NCI-H345 (cell line): ENCODE measurements at places on chromosomes 11 and 22.

- no peak for DNase-seq
These were observed 35.6 kb downstream of the LIMK2 start for GRCh38 chr22:31247726-31248125.

GRCh38 chr11:7670641-7671040 lies 2.7 kb downstream of the CYB5R2 start:
- DNase-seq = no peak

DNA sequence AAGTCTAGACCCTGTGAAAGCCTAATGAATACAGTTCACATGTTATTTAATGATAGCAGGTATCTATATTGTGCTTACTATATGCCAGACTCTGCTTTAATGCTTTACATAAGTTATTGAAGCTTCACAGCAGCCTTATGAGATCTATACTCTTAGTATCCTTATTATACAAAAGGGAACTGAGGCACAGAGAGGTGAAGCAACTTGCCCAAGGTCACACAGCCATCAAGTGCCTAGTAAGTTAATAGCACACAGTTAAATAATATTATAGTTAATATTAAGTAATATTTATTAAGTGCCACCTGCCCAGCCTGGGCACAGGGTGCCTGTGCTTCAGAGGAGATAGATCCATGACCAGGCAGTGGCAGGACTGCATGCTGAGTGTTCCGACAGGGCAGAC lies 78.1 kb downstream of the TP53I11 start:
- DNase-seq = no peak

GRCh38 chr11:47109051-47109726 lies 67.5 kb downstream of the ARFGAP2 start:
- no peak for DNase-seq

DNA sequence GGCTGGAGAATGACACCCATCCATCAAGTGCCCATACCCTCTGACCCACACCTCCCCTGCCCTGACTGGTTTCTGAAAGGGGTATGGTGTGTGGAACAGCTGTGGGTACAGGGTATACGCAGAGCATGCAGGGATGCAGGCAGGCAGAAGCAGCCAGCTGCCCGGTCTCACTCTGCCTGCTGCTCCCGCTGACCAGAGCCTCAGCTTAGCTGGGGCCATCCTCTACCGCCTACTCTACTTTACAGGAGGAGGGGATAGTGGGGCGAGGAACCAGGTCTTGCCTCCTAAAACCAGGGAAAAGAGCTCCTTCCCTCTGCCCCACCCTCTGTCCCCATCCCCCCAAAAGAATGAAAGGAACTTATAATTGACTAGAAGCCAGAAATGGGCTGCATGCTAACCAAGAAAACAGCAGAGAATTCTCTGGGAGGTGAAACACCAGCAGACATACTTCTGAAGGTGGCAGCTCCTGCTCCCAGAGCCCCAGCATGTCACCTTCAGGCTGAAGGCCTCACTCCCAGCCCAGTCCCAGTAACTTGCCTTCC lies 13.0 kb upstream of the CHRM4 start:
- no peak for DNase-seq

DNA sequence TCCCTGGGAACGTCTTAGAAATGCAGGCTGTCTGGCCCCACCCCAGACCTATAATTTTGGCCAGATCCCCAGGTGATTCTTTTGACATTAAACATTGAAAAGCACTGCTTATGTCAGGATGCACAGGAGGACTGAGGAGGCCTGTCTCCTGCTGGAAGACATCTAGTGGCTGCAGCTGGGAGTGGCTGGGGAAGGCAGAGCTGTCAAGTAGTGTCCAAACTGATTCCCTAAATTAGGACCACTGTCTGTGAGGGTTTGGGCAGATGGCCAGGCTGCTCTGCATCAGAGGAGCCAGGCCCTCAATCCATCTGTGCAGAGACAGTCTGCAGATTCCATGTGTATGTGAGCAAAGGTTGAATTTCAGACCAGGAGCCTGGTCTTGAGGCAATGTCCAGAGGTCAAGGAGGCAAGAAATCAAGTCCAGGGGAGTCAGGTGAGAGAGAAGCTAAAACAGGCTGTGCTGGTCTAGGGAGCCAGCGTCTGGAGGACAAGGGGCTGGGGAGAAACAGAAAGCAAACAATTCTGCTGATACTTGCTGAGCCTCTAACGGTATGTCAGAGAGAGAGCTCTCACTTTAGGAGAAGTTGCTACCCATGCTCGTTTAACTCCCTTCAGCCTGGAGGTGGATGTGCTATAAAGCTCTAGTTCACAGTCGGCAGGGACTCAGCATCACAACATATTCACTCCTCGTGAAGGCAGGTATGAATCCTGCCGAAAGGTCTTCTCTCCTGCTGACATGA lies 15.3 kb upstream of the SYTL2 start:
- no peak for DNase-seq

DNA sequence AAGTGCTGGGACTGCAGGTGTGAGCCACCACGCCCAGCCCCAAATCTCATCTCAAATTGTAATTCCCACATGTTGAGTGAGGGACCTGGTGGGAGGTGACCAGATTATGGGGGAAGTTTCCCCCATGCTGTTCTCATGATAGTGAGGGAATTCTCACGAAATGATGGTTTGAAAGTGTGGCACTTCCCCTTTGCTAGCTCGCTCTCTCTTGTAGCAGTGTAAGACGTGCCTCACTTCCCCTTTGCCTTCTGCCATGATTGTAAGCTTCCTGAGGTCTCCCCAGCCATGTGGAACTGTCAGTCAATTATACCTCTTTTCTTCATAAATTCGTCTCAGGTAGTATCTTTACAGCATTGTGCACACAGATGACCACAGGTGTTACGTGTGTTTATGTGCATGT lies 357.8 kb downstream of the CADM1 start:
- no peak for DNase-seq

DNA sequence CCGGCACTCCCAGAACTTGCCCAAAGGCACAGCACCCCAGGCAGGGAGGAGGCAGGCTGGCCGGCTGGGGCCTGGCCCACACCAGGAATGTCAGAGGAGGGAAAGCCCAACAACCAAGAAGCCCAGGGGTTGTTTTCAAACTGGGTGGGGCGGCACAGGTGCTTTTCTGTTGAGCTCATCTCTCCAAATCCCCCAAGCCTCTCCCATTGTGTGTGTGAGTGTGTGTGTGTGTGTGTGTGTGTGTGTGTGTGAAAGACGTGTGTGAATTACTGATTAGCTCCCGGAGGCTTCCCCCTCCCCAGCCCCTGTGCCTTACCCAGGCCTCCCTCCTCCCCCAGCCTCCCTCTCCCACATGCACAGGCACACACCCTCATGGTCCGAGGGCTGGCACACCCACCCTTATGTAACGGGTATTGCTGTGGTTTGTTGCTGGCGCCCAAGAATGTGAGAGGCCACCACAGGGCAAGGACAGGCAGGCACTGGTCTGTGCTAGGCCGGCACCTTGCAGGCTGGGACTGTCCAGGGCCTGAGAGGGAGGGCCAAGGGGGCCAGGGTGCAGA lies 15.9 kb downstream of the TRIM29 start:
- DNase-seq = no peak

- no peak for DNase-seq
These were observed 11.6 kb downstream of the TST start for GRCh38 chr22:37007651-37008050.

DNA sequence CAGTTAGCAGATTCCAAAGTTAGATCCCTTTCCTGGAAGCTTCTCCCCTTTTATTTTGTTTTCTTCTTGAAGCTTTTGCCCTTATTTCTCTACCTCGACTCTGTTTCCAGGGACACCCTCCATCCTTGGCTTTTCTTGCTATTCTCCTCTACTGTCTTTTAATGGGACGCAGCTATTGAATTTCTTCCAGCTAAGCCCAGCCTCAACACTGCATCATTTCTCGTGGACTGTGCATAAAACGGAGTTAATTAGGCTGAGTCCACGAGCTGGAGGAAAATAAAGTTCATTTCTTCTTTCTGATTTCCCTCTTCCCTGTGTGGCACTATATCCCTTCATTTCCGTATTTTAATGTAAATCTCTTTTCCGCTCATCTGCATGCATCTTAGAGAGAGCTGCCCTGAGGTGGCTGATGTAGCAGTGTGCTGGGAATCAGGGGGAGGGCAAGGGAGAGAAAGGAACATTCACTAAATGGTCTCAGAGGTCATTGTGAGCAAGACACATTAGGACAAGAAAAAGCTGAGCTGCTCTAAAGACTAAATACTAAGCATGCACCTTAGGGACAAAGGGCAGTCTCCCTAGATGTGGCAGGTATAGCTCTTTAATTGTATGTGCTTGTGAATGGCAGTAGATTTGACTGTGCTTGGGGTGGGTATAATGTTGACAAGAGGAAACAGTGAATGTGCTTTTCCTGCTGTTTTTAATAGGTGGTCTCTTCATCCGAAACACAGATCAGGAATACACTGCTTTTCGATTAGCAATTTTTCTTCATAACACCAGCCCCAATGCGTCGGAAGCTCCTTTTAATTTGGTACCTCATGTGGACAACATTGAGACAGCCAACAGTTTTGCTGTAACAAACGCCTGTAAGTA lies 1.9 kb downstream of the GRIA4 start:
- no peak for DNase-seq

GRCh38 chr11:125960771-125961170 lies 14.9 kb downstream of the VSIG10L2 start:
- no peak for DNase-seq

- no peak for DNase-seq
These were observed 35.7 kb upstream of the CLDN5 start for GRCh38 chr22:19559956-19560355.

- DNase-seq = no peak
These were observed 7.6 kb upstream of the PGA3 start for GRCh38 chr11:61195719-61196118.

GRCh38 chr11:116502641-116503061 lies 270.1 kb downstream of the BUD13 start:
- DNase-seq = no peak

DNA sequence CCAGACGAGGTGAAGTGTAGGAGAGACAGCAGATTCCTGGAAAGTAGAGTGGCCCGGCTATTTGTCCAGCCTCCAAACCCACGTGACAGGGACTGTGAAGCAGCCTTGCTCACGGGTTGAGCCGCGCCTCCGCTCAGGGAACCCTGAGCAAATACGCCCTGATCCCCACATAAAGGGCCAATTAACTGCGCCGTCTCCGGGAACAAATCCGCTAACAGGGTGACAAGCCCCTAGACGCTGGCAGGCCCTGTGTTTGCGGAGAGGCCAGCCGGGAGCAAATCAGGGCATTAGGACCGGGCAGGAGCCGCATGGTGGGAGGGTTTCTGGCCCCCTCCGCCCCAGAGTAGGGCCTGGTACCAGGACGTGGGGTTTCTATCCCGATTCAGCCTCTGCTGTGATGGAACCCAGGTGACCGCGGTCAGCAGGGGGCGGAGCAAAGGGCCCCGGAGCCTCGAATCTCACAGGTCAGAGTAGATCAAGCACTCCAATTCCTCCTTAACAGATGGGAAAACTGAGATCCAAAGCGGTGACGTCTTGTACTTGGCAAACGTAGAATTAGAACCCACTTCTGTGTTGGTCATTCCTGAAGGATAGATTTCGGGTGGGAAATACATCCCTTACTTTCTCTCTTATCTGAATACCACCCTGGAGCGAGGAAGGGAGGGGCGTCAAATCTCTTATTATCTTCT lies 2.0 kb upstream of the ROBO3 start:
- no peak for DNase-seq

DNA sequence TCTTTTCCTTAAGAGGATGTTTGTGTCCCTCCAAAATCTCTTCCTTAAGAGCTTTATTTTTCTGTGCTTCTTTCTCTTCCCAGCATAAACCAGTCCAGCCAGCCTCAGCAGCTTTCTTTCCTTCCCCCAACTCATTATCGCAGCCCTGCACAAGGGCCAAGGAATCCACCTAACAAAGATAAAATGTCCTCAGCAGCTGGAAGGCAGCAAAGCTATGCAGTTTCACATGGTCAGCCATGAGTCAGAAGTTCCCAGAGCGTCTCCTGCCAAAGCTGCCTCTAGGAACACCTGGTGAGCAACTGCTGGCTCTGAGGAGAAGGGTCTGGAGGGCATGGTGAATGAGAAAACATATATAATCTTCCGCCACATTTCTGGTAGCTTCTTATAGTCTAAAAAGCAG lies 45.3 kb upstream of the HMGXB4 start:
- DNase-seq = no peak

DNA sequence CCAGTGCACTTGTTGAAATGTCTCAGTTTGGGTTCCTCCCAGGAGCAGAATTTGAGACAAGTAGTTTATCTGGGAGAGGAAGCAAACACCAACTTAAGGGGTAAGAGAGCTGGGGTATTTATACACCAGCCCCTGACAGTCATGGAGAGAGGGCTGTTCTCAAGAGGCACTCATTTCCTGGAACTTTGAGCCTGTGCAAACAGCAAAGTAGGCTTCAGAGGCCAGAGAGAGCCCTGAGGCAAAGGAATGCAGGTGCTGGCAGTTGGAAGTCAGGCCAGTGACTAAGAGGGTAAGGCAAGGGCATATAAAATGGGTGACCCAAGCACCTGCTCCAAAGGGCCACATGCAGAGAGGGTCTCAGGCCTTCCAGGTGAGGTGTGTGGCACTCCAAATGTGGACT lies 16.1 kb downstream of the MS4A18 start:
- no peak for DNase-seq

DNA sequence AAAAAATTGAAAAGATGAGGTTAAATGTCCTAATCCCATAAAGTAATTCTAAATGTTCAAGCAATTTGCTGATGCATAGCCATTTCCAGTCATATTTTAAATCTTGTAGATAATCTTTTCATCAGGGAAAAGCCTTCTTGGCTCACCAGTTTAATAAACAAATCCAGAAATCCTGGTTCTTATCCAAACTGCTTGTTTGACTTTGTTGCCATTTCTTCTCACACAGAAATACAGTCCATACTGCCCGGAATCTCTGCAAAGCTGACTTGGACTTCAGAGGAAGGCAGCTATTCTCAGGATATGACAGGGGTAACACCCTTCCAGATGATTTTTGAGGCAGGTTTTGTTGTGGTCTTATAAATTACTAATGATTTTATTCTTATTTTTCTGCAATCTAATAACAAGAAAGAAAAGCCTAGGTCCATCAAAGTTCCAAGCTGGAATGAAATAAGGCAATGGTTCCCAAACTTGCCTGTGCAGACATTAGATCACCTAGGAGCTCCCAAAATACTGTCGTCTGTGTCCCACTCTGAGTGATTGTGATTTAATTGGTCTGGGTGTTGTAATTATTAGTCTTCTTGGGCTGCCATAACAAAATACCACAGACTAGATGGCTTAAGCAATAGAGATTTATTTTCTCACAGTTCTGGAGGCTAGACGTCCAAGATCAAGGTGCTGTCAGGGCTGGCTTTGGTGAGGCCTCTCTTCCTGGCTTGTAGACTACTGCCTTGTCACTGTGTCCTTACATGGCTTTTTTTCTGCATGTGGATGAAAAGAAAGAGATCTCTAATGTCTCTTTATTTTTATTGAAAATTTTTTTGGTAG lies 55.1 kb upstream of the RCE1 start:
- DNase-seq = no peak

DNA sequence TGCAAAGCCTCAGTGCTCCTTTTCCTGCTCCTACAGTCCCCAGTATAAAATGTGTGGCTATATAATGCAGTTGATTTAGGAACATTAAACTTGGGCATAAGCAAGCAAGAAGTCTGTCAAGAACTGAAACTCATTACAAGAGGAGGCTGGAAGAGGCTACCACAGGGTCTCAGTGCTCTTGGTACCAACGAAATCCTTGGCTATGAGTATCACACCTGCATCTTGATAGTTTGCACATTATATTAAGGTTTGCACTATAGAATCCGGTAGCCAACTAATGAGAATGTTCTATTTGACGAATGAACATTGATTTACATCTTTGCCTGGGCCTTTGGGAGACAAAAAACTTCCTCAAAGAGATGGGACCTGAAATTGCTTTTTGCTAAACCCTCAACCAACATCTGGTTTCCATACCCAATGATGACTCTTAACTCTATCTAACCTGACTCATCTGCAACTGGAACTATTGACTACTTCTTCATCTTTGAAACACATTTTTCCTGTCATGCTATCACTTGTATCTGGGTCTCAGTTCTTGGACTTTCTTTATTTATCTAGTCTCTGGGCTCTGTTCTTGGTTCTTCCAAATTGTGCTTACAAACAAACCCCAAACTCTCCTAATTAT lies 207.2 kb upstream of the CTSC start:
- no peak for DNase-seq
